ENCODE measurements at places on chromosomes 12 and 14. TPM values are rescaled to one million over a fixed set of nuclear protein-coding genes. Genes with fewer than 3 reads are reported as not detected.

Gene PRPH
- 0.46 TPM for total RNA-seq

Gene KRT73
- total RNA-seq: not detected

Gene TC2N
- 0.65 TPM for total RNA-seq

Gene VRTN
- total RNA-seq: not detected

Gene MIP
- total RNA-seq: not detected

Gene CLEC4C
- not detected for total RNA-seq

Gene TIMM9
- total RNA-seq: 19.4 TPM

Gene ATF7
- total RNA-seq: 7.9 TPM

Gene FIGNL2
- under 0.01 TPM for total RNA-seq

Gene LUM
- 1,464 TPM for total RNA-seq

Gene OAS1
- total RNA-seq: 0.28 TPM

Gene GPHB5
- not detected for total RNA-seq

Gene FOXN4
- not detected for total RNA-seq

Gene GLIPR1
- total RNA-seq: 41.4 TPM

Gene RAB2B
- total RNA-seq: 19.7 TPM

Gene PPFIBP1
- 92.5 TPM for total RNA-seq

Gene SYCP3
- 0.14 TPM for total RNA-seq

Gene PRH1
- total RNA-seq: 16.6 TPM

Gene RNASE1
- not detected for total RNA-seq

Gene FERMT2
- 118 TPM for total RNA-seq

Gene PTPRR
- 0.09 TPM for total RNA-seq

Gene TAS2R8
- total RNA-seq: not detected

Gene LRIG3
- total RNA-seq: 67.7 TPM

Gene DAO
- total RNA-seq: not detected

Gene ITGB7
- 0.37 TPM for total RNA-seq

Gene SERPINA1
- not detected for total RNA-seq

Gene CCDC85C
- total RNA-seq: 3.4 TPM

Gene GLIPR1L1
- not detected for total RNA-seq

Gene PRICKLE1
- 4.3 TPM for total RNA-seq

Gene C12orf50
- not detected for total RNA-seq

Gene NEUROD4
- not detected for total RNA-seq

Gene RTN1
- 1.6 TPM for total RNA-seq

Gene TMEM30B
- 0.14 TPM for total RNA-seq

Gene PDE3A
- total RNA-seq: 8.9 TPM

Gene KRT3
- not detected for total RNA-seq

Gene INHBE
- total RNA-seq: 12.7 TPM

Gene APOF
- not detected for total RNA-seq

Gene LBHD2
- total RNA-seq: not detected

Gene PSMB11
- total RNA-seq: not detected

Gene KRT1
- not detected for total RNA-seq

Gene KCNK10
- not detected for total RNA-seq

Gene CRIP1
- 3.3 TPM for total RNA-seq

Gene C2CD5
- total RNA-seq: 14.4 TPM

Gene LRRK2
- 4.8 TPM for total RNA-seq

Gene GNB3
- total RNA-seq: 0.92 TPM

Gene KRT75
- total RNA-seq: not detected

Gene REM2
- total RNA-seq: 0.14 TPM

Gene POTEM
- not detected for total RNA-seq

Gene JAG2
- 0.57 TPM for total RNA-seq

Gene CLMN
- 1.9 TPM for total RNA-seq

Gene SPX
- total RNA-seq: 0.18 TPM

Gene CLEC4D
- total RNA-seq: not detected

Gene IKBIP
- total RNA-seq: 51.6 TPM

Gene SLC41A2
- 18.1 TPM for total RNA-seq

Gene OR6C2
- not detected for total RNA-seq

Gene CD163L1
- total RNA-seq: 0.28 TPM

Gene ANKS1B
- total RNA-seq: 0.43 TPM

Gene OR6J1
- not detected for total RNA-seq

All from smooth muscle cell of bladder (primary cell).